ENCODE measurements at places on chromosomes 16 and 17.

DNA sequence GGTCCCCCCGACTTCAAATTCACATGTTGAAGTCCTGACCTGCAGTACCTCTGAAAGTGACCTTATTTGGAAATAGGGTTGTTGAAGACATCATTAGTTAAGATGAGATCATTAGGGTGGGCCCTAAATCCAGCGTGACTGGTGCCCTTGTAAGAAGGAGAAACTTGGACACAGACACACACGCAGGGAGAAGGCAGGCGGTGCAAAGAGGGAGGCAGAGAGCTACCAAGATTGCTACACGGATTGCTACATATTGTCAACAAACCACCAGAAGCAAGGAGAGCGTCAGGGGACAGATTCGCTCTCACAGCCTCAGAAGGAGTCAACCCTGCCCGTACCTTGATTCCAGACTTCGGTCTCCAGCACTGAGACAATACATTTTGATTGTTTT lies 6.8 kb upstream of the WBP2 start:
- DNase-seq: no peak

DNA sequence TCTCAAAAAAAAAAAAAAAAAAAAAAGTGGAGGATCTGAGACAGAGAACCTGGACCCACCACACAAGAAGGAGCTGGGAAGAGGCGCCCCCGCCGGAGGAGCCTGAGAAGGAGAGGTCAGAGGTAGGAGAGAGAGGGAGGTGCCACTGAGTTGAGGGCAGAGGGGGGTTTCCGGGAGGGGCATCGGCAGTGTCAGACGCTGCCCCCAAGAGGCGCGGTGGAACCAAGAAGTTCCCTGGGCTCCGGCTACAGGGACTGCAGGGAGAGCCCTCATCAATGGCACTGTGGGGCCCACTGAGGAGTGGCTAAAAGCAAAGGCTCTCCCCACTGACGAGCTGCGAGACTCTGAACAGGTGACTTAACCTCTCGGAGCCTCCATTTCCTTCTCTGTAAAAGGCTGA lies 4.2 kb downstream of the CCDC42 start:
- peak; percentile 35 for DNase-seq

DNA sequence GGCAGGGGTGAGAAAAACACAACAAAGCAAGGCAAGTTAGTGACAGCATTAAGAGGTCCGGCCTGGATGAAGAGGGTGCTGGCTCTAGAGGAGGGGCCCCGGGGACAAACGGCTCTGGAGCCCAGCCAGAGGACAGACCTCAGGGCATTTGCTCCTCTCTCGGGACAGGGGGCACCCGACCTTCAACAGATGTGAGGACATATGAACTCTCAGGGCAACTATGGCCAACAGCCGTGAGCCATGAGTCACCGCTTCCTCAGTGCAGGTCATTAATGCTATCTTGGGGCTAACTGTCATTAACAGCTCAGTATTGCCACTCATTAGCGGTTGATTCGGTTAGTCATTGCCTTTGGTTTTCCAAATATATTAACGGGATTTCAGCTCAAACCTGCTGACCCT lies 9.7 kb upstream of the ARL5C start:
- DNase-seq: no peak

DNA sequence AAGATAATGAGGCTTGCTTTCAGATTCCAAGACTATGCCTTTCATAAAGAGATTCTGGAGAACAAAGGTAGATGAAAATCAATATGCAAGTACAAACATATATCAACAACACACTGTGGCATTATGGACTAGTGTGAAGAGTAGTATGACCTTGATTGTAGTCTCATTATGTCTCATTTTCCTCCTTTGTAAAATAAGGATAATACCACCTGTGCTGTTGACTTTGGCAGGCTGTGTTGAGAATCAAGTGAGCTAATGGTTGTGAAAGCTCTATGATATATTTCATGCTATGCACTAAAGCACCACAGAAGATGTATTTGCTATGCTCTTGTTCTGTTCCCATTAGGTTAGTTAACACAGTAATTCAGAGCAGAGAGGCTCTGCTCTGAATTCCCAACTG lies 78.5 kb upstream of the NACA2 start:
- no peak for DNase-seq

GRCh38 chr17:34981538-34982241 lies 1.4 kb downstream of the LIG3 start:
- no peak for DNase-seq

GRCh38 chr16:86977076-86977676 lies 340.0 kb downstream of the C16orf95 start:
- DNase-seq: no peak

- DNase-seq: no peak
Measured at GRCh38 chr17:30148376-30148775, 31.8 kb downstream of the NSRP1 start.
